ENCODE measurements at places on chromosomes 11 and 22.

DNA sequence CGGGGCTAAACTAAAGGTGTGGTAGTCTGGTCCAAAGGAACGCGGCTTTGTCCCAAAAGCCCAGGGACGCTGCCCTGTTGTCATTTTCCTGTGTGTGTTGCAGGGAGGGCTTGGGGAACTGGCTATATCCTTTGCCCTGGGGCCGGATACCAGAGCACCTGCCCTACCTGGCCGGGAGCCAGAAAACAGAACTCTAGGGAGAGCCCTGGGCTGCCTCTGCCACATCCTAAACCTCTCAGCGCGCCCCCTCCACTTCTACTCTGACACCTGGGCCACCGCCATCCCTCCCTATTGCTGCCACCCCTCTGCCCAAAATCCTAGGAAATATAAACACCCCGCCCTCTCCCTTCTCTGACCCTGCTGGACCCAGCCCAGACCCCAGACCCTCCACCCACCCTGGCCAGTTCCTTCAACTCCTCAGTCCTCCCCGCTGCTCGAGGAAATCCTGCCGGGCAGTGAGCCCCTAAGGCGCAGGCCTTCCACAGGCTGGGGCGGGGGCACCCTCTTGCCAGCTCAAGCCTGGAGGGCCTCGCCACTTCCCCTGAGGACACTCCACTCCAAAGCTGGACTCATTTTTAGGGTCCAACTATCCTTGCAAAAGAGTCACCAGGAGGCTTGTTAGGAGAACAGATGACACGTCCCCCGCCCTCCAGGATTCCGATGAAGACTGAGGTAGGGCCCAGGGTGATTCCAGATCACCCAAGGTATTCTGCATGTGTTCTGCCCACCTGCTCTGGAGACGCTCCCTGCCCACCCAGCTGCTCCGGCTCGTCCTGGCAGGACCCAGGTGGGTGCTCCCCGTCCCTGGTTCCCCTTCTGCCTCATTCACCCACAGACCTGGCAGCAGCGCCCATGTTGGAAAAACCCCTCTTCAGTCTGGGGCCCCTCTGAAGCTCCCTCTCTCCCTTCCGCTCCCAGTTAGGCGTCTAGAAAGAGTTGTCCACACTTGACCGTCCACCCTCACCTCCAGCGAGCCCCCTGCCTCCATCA is 12.2 kb downstream of the KCTD17 start:
- DNase-seq: no peak
- peaks cover 2% of the 10 kb centered on the region for H3K36me3 ChIP-seq
- H3K27me3 ChIP-seq: peaks cover 3% of the 10 kb centered on the region
- no peak overlapping the region for H3K27ac ChIP-seq
- peaks cover 29% of the 10 kb centered on the region for H3K4me1 ChIP-seq
- H3K4me3 ChIP-seq: no peak overlapping the region

DNA sequence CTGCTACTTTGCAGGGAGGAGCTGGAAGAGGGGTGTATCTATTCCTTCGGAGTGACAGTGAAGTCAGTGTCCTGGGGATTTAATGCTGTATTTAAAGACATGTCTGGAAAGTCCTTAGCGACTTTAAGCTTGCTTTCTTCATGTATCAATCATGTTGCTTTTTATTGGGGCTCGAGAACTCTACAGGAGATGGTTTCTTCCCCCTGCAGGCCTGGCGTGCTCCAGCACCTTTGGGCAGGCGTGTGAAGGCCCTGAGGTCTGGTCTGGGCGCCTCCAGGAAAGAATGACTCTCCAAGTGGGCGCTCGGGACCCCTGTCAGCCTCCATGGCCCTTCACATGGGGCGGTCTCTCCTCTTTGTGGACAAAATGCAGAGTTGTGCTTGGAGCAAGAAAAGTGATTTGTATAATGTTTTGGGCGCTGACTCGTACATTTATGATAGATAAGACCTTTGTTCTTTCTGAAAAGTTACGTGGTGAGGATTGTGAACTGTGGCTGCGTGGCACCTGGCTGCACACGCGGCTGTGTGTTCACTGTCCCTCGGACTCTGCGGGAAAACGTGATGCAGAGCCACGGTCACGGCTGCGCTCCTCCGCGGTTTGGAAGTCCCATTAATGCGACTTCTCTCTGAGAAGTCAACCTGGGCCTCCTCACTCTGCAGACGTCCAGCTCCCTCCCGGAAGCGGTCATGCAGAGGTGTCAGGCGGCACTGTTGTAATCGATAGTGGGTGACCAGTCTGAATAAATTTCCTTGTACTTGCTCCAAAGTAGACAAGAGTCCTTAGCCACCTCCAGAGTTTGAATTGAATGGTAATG is 282.5 kb downstream of the TBC1D22A start:
- no peaks in the 10 kb centered on the region for H3K27me3 ChIP-seq
- H3K4me1 ChIP-seq: peaks cover 33% of the 10 kb centered on the region
- peak overlapping the region; percentile 35 for H3K27ac ChIP-seq

DNA sequence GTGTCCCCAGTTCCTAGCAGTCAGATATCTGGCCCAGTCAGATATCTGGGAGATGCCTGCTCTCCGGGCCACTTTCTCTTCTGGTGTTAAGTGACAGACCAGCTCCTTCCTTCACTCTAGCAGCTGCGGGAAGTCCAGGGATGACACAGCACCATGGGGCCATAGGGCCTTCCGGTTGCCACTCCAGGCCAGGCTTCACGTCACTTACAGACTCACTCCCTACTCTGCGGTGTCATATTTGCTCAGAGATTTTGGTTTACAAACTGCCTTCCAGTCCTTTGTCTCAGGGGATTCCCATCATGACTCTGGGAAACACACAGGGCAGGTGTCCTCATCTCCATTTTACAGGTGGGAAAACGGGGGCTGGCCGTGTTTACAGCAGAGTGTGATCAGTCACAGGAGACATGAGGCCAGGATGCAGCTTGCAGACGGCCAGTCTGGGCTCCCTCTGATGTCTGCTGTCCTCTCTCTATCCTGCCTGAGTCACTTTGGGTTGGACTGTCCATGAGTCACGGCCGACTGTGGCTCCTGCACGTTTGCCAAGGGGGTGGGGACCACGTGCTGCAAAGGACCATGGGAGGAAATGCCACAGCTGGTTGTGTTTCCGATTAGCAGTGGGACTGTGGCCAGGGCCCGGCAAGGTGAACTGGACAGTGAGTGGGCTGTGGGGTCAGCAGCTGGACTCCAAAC is 8.2 kb upstream of the TBC1D22A start:
- peaks cover 28% of the 10 kb centered on the region for H3K4me1 ChIP-seq
- H3K4me3 ChIP-seq: no peak overlapping the region
- H3K36me3 ChIP-seq: peaks cover 11% of the 10 kb centered on the region
- no peaks in the 10 kb centered on the region for H3K27me3 ChIP-seq

DNA sequence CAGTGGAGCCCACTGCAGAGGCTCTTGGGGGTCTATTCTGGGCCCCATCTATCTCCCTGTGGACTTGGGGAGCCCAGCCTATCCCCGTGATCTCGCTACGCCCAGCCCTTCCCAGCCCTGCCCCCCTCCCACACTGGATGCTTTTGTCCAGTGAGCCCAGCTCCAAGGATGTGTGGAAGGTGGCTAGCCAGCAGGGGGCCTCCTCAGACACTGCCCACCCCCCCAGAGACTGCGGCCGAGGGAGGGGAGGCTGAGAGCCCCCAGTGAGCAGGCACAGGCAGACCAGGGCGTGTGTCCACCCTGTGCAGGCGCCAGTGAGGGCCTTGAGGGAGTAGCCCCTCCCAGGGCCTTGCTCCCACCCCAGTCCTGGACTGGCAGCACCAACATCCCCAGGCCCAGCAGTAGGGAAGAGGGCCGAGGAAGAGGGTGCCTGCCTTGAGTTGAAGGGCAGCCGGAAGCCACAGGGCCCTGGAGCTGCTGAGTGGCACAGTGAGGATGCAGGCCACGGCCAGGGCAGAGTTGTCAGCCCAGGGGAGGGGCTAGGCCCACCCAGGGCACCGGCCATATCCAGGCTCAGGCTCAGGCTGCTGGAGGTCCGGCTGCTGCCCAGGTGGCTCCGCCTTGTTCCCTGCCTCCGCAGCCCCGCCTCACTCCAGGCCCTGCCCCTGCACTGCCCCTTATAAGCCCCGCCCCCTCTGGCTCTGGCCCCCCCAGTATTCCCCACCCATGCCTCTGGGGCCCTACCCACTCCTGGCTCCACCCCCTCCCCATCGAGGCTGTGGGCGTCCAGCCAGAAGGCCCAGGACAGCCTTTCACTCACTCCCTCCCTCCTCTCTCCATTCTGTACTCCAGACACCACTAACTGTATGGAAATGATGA is 28.0 kb downstream of the MOB2 start:
- H3K27me3 ChIP-seq: no peaks in the 10 kb centered on the region
- H3K4me3 ChIP-seq: no peak overlapping the region
- no peak overlapping the region for H3K27ac ChIP-seq
- no peak for DNase-seq
- H3K36me3 ChIP-seq: no peaks in the 10 kb centered on the region
- no peaks in the 10 kb centered on the region for H3K4me1 ChIP-seq

- no peaks in the 10 kb centered on the region for H3K36me3 ChIP-seq
- DNase-seq: no peak
- peaks cover 8% of the 10 kb centered on the region for H3K4me1 ChIP-seq
- peaks cover 36% of the 10 kb centered on the region for H3K27me3 ChIP-seq
Observed at GRCh38 chr11:94741022-94741679, 27.0 kb upstream of the AMOTL1 start.

DNA sequence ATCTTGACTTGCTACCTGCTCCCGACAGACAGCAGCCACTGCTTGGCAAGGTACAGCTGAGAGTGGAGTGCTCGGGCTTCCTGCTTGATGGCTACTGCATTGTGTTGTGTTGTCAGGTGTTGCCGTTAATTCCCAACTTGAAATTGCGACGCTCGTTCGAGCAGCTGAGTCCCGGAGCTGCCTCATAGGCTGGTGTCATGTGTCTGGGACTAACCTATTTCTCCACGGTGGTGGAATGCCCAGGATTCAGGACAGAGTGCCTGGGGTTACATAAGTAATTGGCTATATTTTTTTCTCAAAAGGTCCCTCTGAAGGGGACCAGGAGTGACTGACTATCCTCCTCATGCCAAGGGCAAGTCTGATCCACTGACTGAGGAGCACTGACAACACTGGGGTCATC is 18.5 kb downstream of the COMMD9 start:
- H3K4me3 ChIP-seq: no peak overlapping the region
- DNase-seq: no peak
- no peaks in the 10 kb centered on the region for H3K27me3 ChIP-seq
- H3K4me1 ChIP-seq: peaks cover 4% of the 10 kb centered on the region
- peaks cover 13% of the 10 kb centered on the region for H3K36me3 ChIP-seq
- H3K27ac ChIP-seq: no peak overlapping the region

- H3K27ac ChIP-seq: no peak overlapping the region
Observed at GRCh38 chr22:27952091-27952490, 33.0 kb upstream of the PITPNB start.

- no peaks in the 10 kb centered on the region for H3K27me3 ChIP-seq
- no peaks in the 10 kb centered on the region for H3K36me3 ChIP-seq
- no peak overlapping the region for H3K27ac ChIP-seq
- H3K4me1 ChIP-seq: no peaks in the 10 kb centered on the region
- no peak overlapping the region for H3K4me3 ChIP-seq
Observed at GRCh38 chr11:132590986-132591385, 941.3 kb downstream of the OPCML start.

DNA sequence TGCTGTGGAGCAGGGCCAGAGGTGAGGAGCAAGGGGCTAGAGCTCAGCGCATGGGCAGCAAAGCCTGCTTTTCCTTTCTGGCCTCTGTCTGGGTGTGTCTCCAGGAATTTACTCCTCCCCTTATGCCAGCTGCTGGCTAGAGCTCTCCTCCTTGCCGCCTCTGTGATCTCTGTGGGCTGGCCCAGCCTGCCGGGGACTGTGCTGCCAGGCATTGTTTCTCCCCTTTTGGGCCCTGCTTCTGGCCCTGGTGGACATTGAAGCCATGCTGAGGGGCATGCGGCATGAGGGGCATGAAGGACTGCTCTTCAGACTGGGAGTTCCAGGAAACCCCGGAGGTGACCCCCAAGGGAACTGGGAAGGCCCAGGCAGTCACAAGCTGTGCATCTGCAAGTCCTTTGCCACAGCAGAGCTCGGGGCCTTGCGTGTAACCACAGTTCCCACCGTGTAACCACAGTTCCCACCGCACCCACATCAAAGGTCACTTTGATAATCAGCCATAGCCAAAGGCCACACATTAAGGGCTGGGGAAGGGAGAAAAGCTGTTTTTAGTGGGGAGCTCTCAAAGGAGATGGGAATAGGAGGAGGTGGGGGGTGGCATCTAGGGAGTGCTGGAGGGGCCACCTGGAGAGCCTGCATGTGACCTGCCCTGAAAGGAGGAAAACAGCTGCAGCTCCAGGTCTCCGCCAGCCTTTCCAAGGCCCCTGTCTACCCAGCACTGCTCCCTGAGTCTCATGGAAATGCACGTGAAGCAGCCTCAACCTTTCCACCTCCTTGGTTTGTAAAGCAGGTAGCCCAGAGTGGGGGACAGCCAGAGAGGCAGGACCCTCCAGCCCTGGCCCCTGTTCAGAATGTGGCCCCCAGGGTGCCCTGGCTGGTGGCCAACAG is 62.3 kb downstream of the PPFIBP2 start:
- peak; percentile 43 for DNase-seq
- peaks cover 37% of the 10 kb centered on the region for H3K4me1 ChIP-seq
- no peak overlapping the region for H3K27ac ChIP-seq
- no peaks in the 10 kb centered on the region for H3K36me3 ChIP-seq
- H3K27me3 ChIP-seq: peaks cover 43% of the 10 kb centered on the region

DNA sequence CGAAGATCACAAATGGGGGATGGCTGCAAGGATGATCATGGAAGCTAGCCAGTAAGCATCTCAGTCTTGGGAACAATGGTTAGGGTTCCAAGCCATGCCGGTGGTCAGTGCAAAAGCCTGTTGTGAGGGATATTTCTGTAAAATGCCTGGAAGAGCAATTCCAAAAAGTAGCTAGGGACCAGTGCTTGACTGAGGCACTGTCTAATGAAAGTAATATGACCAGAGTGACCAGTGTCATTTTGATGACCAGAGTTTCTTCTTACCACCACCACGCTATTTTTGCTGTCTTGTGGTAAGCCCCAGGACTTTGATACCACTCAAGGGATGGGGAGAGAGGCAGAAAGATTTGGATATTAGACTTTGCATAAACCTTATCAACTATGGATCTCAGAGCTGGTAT is 18.4 kb downstream of the GDPD4 start:
- no peaks in the 10 kb centered on the region for H3K4me1 ChIP-seq
- H3K27me3 ChIP-seq: peaks cover 26% of the 10 kb centered on the region
- no peak overlapping the region for H3K27ac ChIP-seq
- H3K4me3 ChIP-seq: no peak overlapping the region

DNA sequence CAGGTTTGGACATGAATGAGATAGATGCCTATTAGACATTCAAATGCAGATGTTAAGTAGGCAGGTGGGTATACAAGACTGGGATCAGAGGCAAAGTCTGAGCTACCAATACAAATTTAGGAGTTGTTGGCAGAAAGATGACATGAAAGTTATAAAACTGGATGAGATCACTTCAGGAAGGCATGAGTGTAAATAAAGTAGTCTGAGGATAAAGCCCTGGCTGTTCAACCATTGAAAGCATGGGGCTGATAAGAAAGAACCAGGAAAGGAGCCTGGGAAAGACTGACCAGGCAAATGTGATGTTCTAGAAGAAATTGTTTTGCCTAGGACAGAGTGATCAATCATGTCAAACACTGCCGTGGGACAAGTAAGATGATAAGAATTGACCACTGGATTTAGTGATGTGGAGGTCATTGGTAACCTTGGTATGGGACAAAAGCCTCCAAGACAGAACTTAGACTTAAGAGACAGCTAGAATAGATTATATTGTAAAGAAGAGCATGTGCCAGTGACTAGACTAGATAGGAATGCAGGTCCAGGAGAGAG is 98.5 kb downstream of the EHF start:
- no peaks in the 10 kb centered on the region for H3K27me3 ChIP-seq
- no peaks in the 10 kb centered on the region for H3K4me1 ChIP-seq
- no peaks in the 10 kb centered on the region for H3K36me3 ChIP-seq
- no peak overlapping the region for H3K4me3 ChIP-seq
- DNase-seq: no peak
- no peak overlapping the region for H3K27ac ChIP-seq
